ENCODE measurements at places on chromosomes 11 and 22.

DNA sequence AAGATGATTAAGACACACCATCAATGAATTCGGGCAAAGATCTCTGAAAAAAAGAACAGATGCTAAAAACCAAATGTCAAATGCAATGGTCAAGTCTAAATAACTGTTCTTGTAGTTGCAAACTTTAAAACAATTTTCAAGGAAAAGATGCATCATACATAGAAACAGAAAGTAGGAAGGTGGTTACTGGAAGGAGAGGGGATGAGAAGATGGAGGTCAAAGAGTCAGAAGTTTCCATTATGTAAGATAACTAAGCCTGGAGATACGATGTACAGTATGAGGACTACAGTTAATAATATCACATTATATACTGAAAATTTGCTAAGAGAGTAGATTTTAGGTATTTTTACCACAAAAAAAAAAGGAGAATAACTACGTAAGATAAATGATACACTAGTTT is 27.1 kb downstream of the CWF19L2 start:
- DNase-seq, result no peak

DNA sequence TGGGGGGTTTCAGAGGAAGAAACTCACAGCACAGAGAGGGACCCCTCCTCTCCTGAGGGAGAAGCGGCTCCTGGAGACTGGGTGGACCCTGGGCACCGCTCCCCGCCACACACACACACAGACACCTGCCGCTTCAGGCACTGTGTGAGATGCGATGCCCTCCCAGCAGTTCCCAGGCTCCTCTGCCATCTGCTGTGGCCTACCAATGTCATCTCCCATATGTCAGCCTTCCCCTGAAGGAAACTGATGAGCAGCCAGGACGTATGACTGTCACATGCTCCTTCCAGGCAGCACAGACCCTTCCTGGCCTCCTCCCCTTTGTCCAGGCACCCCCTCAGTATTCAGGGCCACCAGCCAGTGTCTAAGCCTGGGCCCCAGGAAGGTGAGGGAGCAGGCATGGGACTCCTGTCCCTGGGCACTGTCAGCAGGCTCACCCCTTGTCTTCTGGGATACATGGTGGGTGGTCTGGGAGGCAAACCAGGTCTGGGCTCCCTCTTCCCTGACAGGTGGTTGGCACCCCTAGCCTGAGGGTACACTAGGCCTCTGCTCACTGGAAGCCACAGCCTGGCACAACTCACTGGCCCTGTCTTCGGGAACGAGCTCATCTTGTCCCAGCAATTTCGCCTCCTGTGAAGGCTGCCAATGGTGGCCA is 11.8 kb upstream of the BCR start:
- no peak for DNase-seq

DNA sequence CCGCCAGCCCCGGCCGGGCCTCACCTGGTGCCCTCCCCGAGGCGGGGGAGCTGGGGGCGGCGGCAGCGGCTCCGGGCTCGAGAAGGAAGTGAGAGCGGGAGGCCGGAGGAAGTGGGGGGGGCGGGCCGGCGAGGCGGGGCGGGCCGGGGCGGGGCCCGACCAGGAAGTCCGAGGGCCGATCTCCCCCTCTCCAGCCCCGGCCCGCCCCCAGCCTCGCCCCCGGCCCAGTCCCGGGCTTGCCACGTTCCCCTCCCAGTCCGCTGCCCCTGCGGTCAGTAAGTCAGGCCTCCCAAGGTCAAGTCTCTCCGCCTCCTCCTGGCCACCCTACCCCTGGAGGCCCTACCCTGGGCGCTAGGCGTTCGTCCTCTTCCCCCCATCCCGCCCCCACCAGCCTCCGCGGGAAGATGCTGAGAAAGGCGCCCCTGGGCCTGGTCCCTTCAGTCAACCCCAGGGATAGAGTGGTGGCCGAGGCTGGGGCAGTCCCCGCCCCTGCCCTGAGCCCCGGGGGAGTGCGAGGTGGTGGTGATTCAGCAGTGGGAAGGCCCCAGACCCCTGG is at the start of gene RHOG:
TSS of gene RHOG (minus strand) at position 90 of the 556 bp plus-strand sequence. CDS start 12,821 bp downstream, outside the sequence.
- DNase-seq, result no peak

DNA sequence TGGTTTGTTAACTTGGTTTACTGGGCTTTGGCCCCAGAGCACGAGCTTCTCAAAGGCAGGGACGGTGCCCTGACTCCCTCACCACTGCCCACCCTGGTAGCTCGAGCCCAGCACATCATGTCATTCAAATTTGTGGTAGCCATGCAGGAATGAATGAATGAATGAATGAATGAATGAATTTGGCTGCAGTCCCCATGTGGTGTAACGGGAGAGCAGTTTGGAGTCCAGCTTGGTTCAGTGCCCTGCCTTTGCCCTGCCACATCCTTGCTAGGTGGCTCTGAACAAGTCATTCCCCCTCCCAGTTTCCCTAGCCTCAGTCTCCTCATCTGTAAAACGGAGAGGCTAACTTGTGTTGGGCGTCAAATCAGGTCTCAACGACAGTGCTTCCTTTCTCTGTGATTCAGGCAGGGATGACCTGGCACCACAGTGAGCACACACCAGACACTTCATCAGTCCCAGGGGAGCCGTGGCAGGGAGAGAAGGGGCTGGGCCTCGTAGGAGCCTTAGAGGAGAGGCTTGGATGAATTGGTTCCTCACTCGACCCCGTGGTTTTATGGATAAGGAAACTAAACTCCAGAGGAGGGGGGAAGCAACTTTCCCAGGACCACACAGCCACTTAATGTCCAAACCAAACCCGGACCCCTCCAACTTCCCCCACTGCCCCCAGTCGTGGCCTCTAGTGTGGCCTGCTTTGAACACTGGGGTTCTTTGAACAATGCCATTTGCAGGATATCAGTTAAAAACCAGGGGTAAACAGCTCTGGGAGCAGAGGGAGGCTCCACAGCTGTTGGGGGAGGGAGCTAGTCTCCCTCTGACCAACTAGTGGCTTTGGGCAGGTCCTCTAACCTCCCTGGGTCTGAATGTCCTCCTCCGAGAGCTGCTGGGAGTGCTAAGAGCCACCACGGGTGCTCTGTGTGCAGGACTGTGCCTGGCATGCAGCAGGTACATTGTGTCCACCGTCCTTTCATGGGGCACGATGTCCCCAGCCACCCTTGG is 86.2 kb downstream of the CACNA1I start:
- DNase-seq, result no peak

DNA sequence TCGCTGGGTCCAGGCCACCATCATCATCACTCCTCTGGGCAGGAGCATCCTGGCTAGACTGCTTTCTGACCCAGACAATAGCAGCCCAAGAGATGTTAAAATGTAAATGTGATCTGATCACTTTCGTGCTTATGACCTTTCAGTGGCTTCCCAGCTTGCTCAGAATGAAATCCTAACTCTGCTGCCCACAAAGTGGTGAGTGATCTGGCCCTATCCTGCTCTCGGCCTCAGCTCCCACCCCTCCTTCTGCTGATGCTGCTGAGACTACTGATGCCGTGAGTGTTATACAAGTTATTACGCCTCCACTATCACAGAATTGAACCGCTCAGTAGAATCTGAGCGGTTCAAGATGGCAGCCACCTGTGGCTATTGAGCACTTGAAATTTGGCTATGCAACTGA is 26.2 kb downstream of the ELF5 start:
- no peak for DNase-seq

GRCh38 chr11:36238881-36239280 is 50.3 kb downstream of the COMMD9 start:
- no peak for DNase-seq

DNA sequence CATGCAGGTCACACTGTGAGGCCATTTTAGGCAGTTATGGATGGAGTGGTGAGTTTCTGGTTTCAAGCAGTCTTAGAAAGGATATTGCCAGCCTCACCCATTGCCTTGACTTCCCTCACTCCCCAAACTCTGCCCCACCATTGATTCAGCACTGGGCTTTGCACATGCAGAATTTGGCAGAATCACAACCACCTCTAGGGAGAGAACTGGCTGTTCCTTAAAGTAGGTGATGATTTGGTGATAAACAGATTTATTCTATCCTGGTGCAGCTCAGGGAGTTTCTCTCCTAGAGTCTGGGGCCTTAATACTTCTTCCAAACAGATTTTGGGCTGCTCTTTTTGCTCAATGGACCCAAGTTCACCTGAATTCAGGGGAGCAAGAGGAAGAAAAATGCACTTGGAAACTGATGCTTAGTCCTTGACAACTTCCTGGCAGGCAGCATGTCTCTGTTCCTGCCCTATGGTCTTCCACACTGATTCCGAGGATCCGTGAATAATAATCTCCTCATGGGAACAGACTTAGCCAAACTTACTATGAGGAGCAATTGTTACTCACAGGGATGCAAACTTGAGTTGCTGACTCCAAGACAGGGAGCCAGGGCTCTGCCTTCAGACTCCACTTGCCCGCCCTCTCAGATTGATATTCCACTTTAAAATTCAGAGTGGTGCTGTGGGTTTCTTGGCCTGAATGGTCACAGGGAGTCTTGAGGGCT is 129.7 kb upstream of the PARVA start:
- no peak for DNase-seq
